ENCODE measurements at places on chromosomes 3 and 15. TPM values are rescaled to one million over a fixed set of nuclear protein-coding genes. Genes with fewer than 3 reads are reported as not detected.

MUC20 gene
- 0.59 TPM for total RNA-seq

HRH1 gene
- 9.5 TPM for total RNA-seq

NCKIPSD gene
- 8.5 TPM for total RNA-seq

APOD gene
- total RNA-seq, result 0.51 TPM

ATP13A5 gene
- not detected for total RNA-seq

CHST2 gene
- 0.81 TPM for total RNA-seq

CCDC33 gene
- 7.6 TPM for total RNA-seq

SLC35G2 gene
- 21.9 TPM for total RNA-seq

CRTC3 gene
- total RNA-seq, result 26.0 TPM

MYH15 gene
- 0.26 TPM for total RNA-seq

ATP8B4 gene
- total RNA-seq, result 1.6 TPM

INAFM2 gene
- total RNA-seq, result 5.1 TPM

EPHB1 gene
- total RNA-seq, result not detected

BMF gene
- 1.8 TPM for total RNA-seq

SLC38A3 gene
- not detected for total RNA-seq

SPATA12 gene
- 0.52 TPM for total RNA-seq

THAP10 gene
- total RNA-seq, result 6.7 TPM

MYO5C gene
- 5.4 TPM for total RNA-seq

RPLP1 gene
- 3,311 TPM for total RNA-seq

BCHE gene
- 1.1 TPM for total RNA-seq

IGSF11 gene
- total RNA-seq, result 4.8 TPM

ATP1B3 gene
- 204 TPM for total RNA-seq

CHRFAM7A gene
- total RNA-seq, result 4.9 TPM

FSIP1 gene
- total RNA-seq, result 0.51 TPM

CACNA1D gene
- 0.98 TPM for total RNA-seq

LDHAL6B gene
- not detected for total RNA-seq

FMN1 gene
- 0.36 TPM for total RNA-seq

P2RY14 gene
- total RNA-seq, result not detected

GOLGA6L7 gene
- not detected for total RNA-seq

TMEM212 gene
- total RNA-seq, result not detected

SACM1L gene
- total RNA-seq, result 19.8 TPM

NRG4 gene
- total RNA-seq, result 2.6 TPM

PRRT3 gene
- total RNA-seq, result 1.5 TPM

DNAH12 gene
- 0.12 TPM for total RNA-seq

DPPA2 gene
- not detected for total RNA-seq

NOX5 gene
- total RNA-seq, result 0.38 TPM

ACKR2 gene
- total RNA-seq, result not detected

LIPC gene
- total RNA-seq, result 0.16 TPM

C3orf22 gene
- not detected for total RNA-seq

HRG gene
- not detected for total RNA-seq

ACVR2B gene
- 2.6 TPM for total RNA-seq

TTC23 gene
- total RNA-seq, result 11.2 TPM

GOLGA8A gene
- 6.4 TPM for total RNA-seq

KY gene
- total RNA-seq, result not detected

HESX1 gene
- 0.23 TPM for total RNA-seq

PRSS50 gene
- total RNA-seq, result not detected

GHSR gene
- total RNA-seq, result not detected

UQCC5 gene
- 85.4 TPM for total RNA-seq

THRB gene
- total RNA-seq, result 1.8 TPM

TNIK gene
- total RNA-seq, result 2.2 TPM

C3orf70 gene
- not detected for total RNA-seq

RBP2 gene
- total RNA-seq, result not detected

WDR93 gene
- 0.20 TPM for total RNA-seq

CP gene
- 6.5 TPM for total RNA-seq

ZDHHC3 gene
- 38.7 TPM for total RNA-seq

AMT gene
- 0.29 TPM for total RNA-seq

GNB4 gene
- 16.5 TPM for total RNA-seq

CTXN2 gene
- total RNA-seq, result 0.02 TPM

MAGI1 gene
- 4.5 TPM for total RNA-seq

All from A549 treated with DMSO at 1 μM for 4 hours (cell line).